Calu3 (cell line): ENCODE measurements at places on chromosomes 16 and 17. TPM values are rescaled to one million over a fixed set of nuclear protein-coding genes. Genes with fewer than 3 reads are reported as not detected.

Gene KLHL10
- not detected in 2 replicates for total RNA-seq

Gene SCNN1G
- total RNA-seq = not detected in 2 replicates

Gene CES3
- 0.64 and 2.5 TPM in 2 replicates for total RNA-seq

Gene SIAH1
- total RNA-seq = 32.3 and 32.7 TPM in 2 replicates

Gene CPHXL2
- total RNA-seq = not detected in 2 replicates

Gene TUBB3
- total RNA-seq = 52.1 and 61.5 TPM in 2 replicates

Gene KRT34
- not detected in 2 replicates for total RNA-seq

Gene GRIN2A
- 34.6 and 46.9 TPM in 2 replicates for total RNA-seq

Gene SBK1
- total RNA-seq = 4.4 and 4.9 TPM in 2 replicates

Gene MED13
- total RNA-seq = 42.0 and 50.2 TPM in 2 replicates

Gene SLC16A5
- 124 and 187 TPM in 2 replicates for total RNA-seq

Gene STAT5A
- total RNA-seq = 3.1 and 3.9 TPM in 2 replicates

Gene IL34
- 0.35 and 0.39 TPM in 2 replicates for total RNA-seq

Gene RAP1GAP2
- total RNA-seq = 28.9 and 38.4 TPM in 2 replicates

Gene TP53TG3
- total RNA-seq = not detected in 2 replicates

Gene SDK2
- 0.07 TPM in 1 of 2 replicates, not detected in the other for total RNA-seq

Gene PTRH2
- total RNA-seq = 29.8 and 32.3 TPM in 2 replicates

Gene RCVRN
- total RNA-seq = not detected in 2 replicates

Gene SLC35G6
- total RNA-seq = not detected in 2 replicates

Gene NPIPA2
- not detected in 2 replicates for total RNA-seq

Gene IGF2BP1
- 14.4 and 17.6 TPM in 2 replicates for total RNA-seq

Gene ACSM5
- total RNA-seq = not detected in 2 replicates

Gene ZNF423
- total RNA-seq = not detected in 2 replicates

Gene TOP3A
- 39.7 and 40.2 TPM in 2 replicates for total RNA-seq

Gene DOC2A
- 18.0 and 19.9 TPM in 2 replicates for total RNA-seq

Gene OR4D1
- total RNA-seq = not detected in 2 replicates

Gene OR1A1
- not detected in 2 replicates for total RNA-seq

Gene PLA2G10
- total RNA-seq = 3.3 and 6.3 TPM in 2 replicates

Gene LHX1
- 0.35 and 1.4 TPM in 2 replicates for total RNA-seq

Gene MT1A
- total RNA-seq = not detected in 2 replicates

Gene TMEM95
- not detected in 2 replicates for total RNA-seq

Gene HS3ST3B1
- 0.78 and 0.80 TPM in 2 replicates for total RNA-seq

Gene KIF2B
- total RNA-seq = not detected in 2 replicates

Gene USB1
- 59.3 and 67.0 TPM in 2 replicates for total RNA-seq

Gene CCL8
- not detected in 2 replicates for total RNA-seq

Gene SCGB1C2
- not detected in 2 replicates for total RNA-seq

Gene CCL5
- total RNA-seq = 7.0 and 28.7 TPM in 2 replicates

Gene MED1
- 227 and 230 TPM in 2 replicates for total RNA-seq

Gene HS3ST3A1
- total RNA-seq = 0.61 TPM in 1 of 2 replicates, not detected in the other

Gene KCNG4
- not detected in 2 replicates for total RNA-seq

Gene MYH8
- total RNA-seq = not detected in 2 replicates

Gene GRIN2C
- total RNA-seq = not detected in 2 replicates

Gene SPATA2L
- 20.7 and 23.6 TPM in 2 replicates for total RNA-seq

Gene STX1B
- 0.61 and 1.3 TPM in 2 replicates for total RNA-seq

Gene CAVIN1
- 4.0 and 6.7 TPM in 2 replicates for total RNA-seq

Gene PRSS53
- 4.6 and 7.0 TPM in 2 replicates for total RNA-seq
